ENCODE measurements at places on chromosomes 5 and 9. TPM values are rescaled to one million over a fixed set of nuclear protein-coding genes. Genes with fewer than 3 reads are reported as not detected.

The DBH gene
- not detected for total RNA-seq

The LIX1 gene
- not detected for total RNA-seq

The ANKRD31 gene
- total RNA-seq, result 0.17 TPM

The OGN gene
- not detected for total RNA-seq

The CA9 gene
- total RNA-seq, result not detected

The ABO gene
- 0.56 TPM for total RNA-seq

Measured in activated CD4-positive, alpha-beta T cell treated with anti-CD3 and anti-CD28 coated beads, Interleukin-2, amount 10 ng/mL, durations not matched to agents 7 days and 5 days (primary cell).